NB4 (cell line): ENCODE measurements at places on chromosomes 16 and 17.

DNA sequence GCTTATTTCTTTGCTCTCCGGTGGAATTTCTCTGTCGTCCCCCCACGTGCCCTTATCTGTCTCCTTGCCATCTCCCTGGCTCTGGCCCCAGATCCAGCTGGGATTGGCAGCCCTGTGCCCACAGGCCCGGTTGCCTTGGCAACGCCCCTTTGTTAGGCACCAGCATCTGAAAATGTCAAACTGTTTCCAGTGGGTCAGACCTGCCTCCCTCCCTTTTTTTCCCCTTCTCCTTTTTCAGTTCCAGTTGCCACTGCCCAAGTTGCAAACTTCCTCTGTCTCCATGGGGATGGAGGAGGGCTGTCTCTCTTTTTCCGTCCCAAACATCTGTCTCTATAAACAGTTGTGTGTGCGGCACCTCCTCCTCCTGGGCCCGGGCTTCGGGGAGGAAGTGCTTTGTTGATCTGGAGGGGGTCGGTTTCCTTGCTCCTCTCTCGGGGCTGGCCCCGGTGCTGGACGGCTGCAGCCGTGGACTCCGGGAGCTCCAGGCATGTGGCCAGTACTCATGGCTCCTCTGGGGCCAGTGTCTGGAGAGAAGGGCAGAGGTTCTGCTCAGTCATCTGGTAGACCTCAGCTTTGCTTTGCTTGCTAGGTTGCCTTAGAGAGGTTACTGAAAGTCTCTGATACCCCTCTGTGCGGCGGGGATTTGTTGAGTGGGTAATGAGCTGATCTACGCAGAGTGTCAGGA lies 35.3 kb downstream of the SOCS3 start:
- peak; percentile 89 for DNase-seq

DNA sequence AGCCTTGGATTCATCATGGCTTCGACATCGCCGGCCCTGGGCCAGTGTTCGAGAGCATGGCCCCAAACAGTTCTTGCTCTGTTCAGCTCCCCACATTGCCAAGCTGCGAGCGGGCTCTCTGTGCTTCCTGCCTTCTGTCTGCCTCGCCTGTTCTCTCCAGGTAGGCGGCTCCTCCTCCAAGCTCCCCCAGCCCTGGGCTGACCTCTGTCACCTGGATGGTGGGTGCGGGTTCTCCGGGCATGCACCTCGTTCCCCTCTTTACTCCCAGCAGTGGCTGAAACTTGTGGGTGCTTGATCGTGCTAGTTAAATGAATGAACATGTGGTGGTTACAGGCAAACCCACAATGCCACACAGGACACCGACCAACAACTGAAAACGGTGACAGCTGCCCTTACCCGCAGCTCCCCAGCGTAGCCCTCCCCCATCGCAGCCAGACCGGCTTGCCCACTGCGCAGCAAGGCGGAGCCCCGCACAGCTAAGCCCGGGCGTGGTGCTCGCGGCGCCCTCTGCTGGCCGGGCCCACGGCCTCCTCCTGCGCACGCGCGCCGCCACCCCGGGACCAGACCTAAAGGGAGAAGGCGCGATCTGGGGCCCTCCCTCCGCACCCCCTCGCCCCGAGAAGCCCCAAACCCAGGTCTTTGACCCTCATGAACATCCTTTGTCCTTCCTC lies 23.0 kb upstream of the EIF1 start:
- DNase-seq: peak; percentile 86

DNA sequence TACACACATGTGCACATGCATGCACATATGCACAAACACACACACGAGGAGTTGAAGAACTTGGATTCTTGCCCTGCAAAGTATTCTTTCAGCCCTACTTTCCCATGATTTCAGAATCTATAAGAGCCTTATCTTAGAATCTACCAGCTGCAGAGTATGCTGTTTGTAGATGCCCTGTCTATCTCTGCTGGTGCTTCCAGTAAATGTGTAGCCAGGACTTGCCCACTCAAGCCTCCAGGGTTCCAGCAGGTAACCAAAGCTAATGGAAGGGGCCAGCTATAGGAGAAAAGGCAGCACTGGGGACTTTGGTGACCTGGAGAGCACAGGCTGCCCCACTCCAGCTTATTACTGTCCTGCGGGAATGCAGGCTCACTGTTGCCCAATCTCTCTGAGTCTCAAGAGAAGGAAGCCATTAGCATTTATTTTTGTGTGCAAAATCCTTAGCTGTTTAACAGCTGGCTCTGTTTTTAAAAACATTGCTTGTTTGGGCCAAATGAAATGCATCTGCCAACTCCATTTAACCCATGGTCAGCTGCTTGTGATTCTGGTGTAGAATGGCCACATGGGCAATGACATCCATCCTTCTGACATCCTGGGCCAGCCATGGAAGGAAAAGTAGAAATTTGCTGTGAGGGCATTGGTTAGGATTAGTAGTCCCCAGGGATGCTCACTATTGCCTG lies 28.6 kb upstream of the XYLT1 start:
- no peak for DNase-seq

- DNase-seq: no peak
Measured at GRCh38 chr16:17515421-17516210, 44.9 kb upstream of the XYLT1 start.

- DNase-seq: no peak
Measured at GRCh38 chr16:80041410-80041809, 440.9 kb upstream of the MAF start.

GRCh38 chr16:10738231-10739077 lies 5.2 kb upstream of the NUBP1 start:
- peak; percentile 80 for DNase-seq

- no peak for DNase-seq
Measured at GRCh38 chr16:58533751-58534470, 18.6 kb downstream of the SETD6 start.

- no peak for DNase-seq
Measured at GRCh38 chr16:48124266-48124665, 31.5 kb downstream of the ABCC12 start.

GRCh38 chr16:627454-628239 lies 3.1 kb upstream of the WFIKKN1 start:
- no peak for DNase-seq
